ENCODE measurements at places on chromosomes 2 and 18. TPM values are rescaled to one million over a fixed set of nuclear protein-coding genes. Genes with fewer than 3 reads are reported as not detected.
A peak's percentile ranks its signal among the peaks of the same experiment; 100 is the strongest.

DNA sequence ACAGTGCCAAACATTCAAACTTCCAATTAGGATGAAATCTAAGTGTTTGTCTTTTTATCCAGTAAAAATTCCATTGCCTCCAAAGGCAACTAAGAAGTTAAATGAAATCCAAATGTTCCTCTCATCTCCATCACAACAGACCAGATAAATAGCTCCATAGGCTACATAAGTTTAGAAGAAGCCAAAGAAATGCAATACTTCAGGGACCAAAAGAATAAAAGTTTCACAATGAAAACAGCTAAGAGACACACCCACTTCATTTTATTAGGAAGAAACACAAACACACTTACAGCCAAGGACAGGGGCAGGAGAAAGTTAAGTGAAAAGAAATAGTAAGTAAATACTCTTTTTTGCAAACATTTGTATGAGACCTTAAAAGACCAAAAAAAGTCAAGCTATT, 88.5 kb upstream of the CCDC150 start:
- peak; percentile 47 for DNase-seq

GRCh38 chr18:68742206-68742605, 27.3 kb upstream of the TMX3 start:
- DNase-seq, result no peak

GRCh38 chr2:105446501-105446900, 47.6 kb upstream of the FHL2 start:
- DNase-seq, result no peak

- DNase-seq, result no peak
These were observed 50.1 kb downstream of the ZEB2 start for GRCh38 chr2:144469798-144470197.

DNA sequence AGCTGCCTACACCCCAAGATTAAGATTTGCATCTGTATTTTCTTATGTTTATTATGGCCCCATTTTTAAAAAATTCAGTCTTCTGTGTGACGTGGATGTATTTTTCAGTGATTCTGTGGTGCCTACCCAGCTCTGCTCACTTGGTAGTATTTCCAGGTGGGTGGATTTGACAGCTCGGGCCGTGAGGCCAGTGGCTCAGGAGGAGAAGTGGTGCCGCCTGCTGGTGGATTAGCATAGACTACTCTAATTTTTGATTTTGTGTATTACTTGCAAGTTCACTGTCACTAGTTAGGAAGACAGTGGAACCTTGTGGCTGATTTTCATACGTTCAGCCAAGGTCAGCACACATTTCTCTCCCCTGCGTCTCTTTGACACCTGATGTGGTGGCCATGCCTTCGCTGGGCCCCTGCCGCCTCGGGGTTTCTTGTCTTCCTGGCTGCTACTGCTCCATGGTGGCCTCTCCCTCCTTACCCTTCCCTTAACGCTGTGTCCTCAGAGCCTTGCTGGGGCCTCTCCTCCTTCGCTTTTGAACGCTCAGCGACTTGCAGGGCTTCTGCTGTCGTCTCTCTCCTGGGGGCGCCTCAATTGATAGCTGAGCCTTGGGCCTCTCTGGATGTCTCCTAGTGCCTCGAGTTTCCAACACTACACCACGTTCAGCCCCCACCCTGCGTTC, 89.4 kb downstream of the DGKD start:
- peak; percentile 89 for DNase-seq

The DPP4 gene
- total RNA-seq, result 203 TPM

The RESP18 gene
- total RNA-seq, result not detected

The SOX11 gene
- total RNA-seq, result not detected

The ABCB11 gene
- total RNA-seq, result not detected

The SMYD1 gene
- not detected for total RNA-seq

The B4GALT6 gene
- total RNA-seq, result 6.3 TPM
